Panc1 (cell line): ENCODE measurements at places on chromosomes 11 and 22. TPM values are rescaled to one million over a fixed set of nuclear protein-coding genes. Genes with fewer than 3 reads are reported as not detected.

Gene PLCB3
- 41.2 TPM for total RNA-seq

Gene CCDC34
- 28.3 TPM for total RNA-seq

Gene TRIM22
- total RNA-seq, result 1.4 TPM

Gene OR51B5
- total RNA-seq, result not detected
